ENCODE measurements at places on chromosomes 4 and X.
A peak's percentile ranks its signal among the peaks of the same experiment; 100 is the strongest.

GRCh38 chr4:154490583-154491340 lies 837 bp downstream of the DCHS2 start:
- H3K4me3 ChIP-seq: no peak overlapping the region
- peaks cover 64% of the 10 kb centered on the region for H3K27me3 ChIP-seq
- H3K27ac ChIP-seq: no peak overlapping the region
- no peak for DNase-seq
- no peaks in the 10 kb centered on the region for H3K36me3 ChIP-seq

GRCh38 chr4:153065276-153065675 lies 129.2 kb downstream of the FHDC1 start:
- H3K36me3 ChIP-seq: no peaks in the 10 kb centered on the region
- no peaks in the 10 kb centered on the region for H3K27me3 ChIP-seq
- DNase-seq: no peak
- no peak overlapping the region for H3K27ac ChIP-seq

DNA sequence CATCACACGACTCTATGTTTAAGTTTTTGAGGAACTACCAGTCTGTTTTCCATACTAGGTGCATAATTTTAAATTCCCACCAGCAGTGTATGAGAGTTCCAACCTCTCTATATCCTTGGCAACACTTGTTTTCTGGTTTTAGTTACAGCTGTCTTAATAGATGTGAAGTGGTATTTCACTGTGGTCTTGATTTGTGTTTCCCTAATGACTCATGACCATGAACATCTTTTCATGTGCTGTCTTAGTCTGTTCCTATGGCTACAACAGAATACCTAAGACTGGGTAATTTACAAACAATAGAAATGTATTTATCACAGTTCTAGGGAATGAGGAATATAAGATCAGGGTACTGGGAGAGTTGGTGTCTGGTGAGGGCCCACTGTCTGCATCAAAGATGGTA lies 51.5 kb upstream of the GPR78 start:
- no peak overlapping the region for H3K4me3 ChIP-seq
- H3K27ac ChIP-seq: no peak overlapping the region
- H3K36me3 ChIP-seq: peaks cover 2% of the 10 kb centered on the region
- no peak for DNase-seq

DNA sequence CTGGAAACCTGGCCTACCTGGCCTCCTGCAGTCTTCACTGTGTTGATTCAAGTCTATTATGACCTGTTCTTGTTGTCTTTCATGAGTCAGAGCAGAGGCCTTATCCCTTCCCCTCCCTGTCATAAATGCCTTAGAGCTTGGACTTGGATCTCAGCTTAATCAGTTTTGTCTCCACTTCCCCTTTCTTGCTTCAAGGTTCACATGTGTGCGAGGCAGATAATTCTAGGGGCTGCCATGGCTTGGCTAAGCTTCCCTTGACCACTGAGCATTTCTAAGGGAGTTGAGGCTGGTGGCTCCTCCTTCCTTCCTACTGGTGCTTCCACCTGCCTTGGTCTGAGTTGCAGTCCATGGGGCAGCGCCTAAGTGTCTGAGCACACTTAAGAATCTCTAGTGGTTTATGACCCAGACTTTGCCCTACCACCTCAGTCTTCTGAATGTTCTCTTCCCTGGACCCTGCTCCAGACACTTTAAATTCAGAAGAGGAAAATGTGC lies 1.7 kb upstream of the HEPH start:
- H3K27ac ChIP-seq: no peak overlapping the region
- no peaks in the 10 kb centered on the region for H3K36me3 ChIP-seq
- no peak overlapping the region for H3K4me3 ChIP-seq
- H3K4me1 ChIP-seq: no peaks in the 10 kb centered on the region

DNA sequence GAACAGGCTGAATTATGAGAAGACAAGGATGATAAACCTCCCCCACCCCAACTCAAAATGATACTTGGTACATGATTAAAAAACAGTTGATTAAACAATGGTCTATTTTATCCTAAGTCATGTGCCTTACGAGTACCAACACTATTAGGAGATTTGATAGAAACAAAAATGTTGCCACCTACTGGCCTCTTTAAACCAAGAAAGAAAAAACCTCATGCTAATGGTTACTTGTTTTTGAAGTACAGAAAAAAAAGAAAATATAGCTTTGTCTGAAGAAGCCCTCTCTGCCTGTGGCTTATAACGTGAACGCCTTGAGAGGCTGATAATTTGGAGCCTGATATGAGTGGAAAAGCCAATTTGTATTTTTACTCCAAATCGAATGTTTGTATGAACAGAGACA lies 538.2 kb downstream of the DMD start:
- H3K36me3 ChIP-seq: no peaks in the 10 kb centered on the region
- no peaks in the 10 kb centered on the region for H3K4me1 ChIP-seq
- no peak overlapping the region for H3K27ac ChIP-seq
- no peak for DNase-seq

DNA sequence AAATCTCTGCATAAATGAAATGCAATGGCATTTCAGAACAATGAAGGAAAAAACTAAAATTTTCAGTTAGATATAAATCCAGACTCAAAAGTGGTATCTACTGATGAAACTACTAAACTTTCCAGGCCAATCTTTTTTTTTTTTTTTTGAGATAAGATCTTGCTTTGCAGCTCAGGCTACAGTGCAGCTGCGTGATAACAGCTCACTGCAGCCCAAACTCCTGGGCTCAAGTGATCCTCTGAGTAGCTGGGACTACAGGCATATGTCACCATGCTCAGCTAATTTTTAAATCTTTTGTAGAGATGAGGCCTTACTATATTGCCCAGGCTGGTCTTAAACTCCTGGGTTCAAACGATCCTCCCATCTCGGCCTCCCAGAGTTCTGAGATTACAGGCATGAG lies 1228.2 kb upstream of the ADGRL3 start:
- H3K36me3 ChIP-seq: no peaks in the 10 kb centered on the region
- no peaks in the 10 kb centered on the region for H3K27me3 ChIP-seq
- no peaks in the 10 kb centered on the region for H3K4me1 ChIP-seq
- H3K27ac ChIP-seq: no peak overlapping the region
- no peak overlapping the region for H3K4me3 ChIP-seq
- no peak for DNase-seq

GRCh38 chrX:6694977-6695376 lies 160.1 kb upstream of the VCX3A start:
- no peaks in the 10 kb centered on the region for H3K4me1 ChIP-seq
- no peaks in the 10 kb centered on the region for H3K36me3 ChIP-seq
- H3K27me3 ChIP-seq: no peaks in the 10 kb centered on the region
- H3K4me3 ChIP-seq: no peak overlapping the region
- no peak overlapping the region for H3K27ac ChIP-seq
- DNase-seq: no peak

- no peaks in the 10 kb centered on the region for H3K27me3 ChIP-seq
- H3K36me3 ChIP-seq: peaks cover 58% of the 10 kb centered on the region
- peaks cover 62% of the 10 kb centered on the region for H3K4me1 ChIP-seq
- peak overlapping the region; percentile 82 for H3K4me3 ChIP-seq
- DNase-seq: peak; percentile 19
These were observed 3.3 kb downstream of the RPS4X start for GRCh38 chrX:72273718-72274117.

GRCh38 chr4:175560604-175561003 lies 251.5 kb downstream of the GPM6A start:
- H3K4me3 ChIP-seq: no peak overlapping the region
- H3K27me3 ChIP-seq: no peaks in the 10 kb centered on the region
- no peaks in the 10 kb centered on the region for H3K36me3 ChIP-seq
- H3K27ac ChIP-seq: no peak overlapping the region

DNA sequence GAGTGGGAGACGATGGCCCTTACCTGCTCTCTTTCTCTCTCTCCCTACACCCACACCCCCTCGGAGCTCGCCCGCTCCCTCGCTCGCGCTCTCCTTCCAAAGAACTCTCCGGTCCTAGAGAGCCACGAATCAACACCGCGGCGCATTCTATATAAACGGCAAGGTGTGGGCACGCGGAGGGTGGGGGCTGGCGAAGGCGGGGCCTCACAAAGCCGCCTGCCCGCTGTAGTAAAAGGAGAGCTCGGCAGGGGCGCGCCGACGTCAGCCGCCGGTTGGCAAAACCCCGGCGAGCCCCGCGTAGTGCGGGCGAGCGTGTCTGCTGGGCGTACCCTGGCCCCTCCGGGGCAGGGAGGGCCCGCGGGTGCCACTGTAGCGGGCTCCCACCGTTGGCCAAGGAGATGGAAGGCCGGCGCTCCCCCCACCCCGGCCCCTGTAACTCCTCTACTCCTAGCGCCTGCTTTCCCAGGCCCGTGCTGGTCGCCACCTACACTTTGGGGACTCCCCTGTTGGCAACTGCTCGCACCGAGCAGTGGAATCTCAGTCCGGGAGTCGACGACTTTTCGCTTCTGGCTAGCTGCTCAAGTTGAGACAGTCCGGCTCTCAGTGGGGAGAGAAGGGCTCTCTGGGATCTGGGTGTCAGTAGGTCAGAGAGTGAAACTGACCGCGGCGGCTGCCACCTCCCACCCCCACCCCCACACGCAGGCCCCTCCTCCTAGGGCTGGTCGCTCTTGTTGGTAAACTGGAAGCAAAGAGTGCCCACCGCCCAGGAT lies 325.5 kb upstream of the F9 start:
- H3K4me3 ChIP-seq: peak overlapping the region; percentile 37
- peaks cover 3% of the 10 kb centered on the region for H3K4me1 ChIP-seq
- H3K27ac ChIP-seq: no peak overlapping the region
- H3K36me3 ChIP-seq: no peaks in the 10 kb centered on the region
- DNase-seq: no peak
- H3K27me3 ChIP-seq: peaks cover 28% of the 10 kb centered on the region

GRCh38 chrX:57227691-57228090 lies 58.8 kb upstream of the FAAH2 start:
- H3K4me1 ChIP-seq: peaks cover 14% of the 10 kb centered on the region
- DNase-seq: peak; percentile 39
- no peak overlapping the region for H3K27ac ChIP-seq

- H3K4me1 ChIP-seq: no peaks in the 10 kb centered on the region
- no peaks in the 10 kb centered on the region for H3K36me3 ChIP-seq
- H3K4me3 ChIP-seq: no peak overlapping the region
- no peaks in the 10 kb centered on the region for H3K27me3 ChIP-seq
These were observed 244.1 kb upstream of the ARSJ start for GRCh38 chr4:114223580-114223979.

GRCh38 chrX:21167011-21167410 lies 207.2 kb upstream of the CNKSR2 start:
- no peaks in the 10 kb centered on the region for H3K36me3 ChIP-seq
- no peak overlapping the region for H3K4me3 ChIP-seq
- H3K27ac ChIP-seq: no peak overlapping the region
- no peak for DNase-seq
- H3K27me3 ChIP-seq: no peaks in the 10 kb centered on the region
- no peaks in the 10 kb centered on the region for H3K4me1 ChIP-seq

DNA sequence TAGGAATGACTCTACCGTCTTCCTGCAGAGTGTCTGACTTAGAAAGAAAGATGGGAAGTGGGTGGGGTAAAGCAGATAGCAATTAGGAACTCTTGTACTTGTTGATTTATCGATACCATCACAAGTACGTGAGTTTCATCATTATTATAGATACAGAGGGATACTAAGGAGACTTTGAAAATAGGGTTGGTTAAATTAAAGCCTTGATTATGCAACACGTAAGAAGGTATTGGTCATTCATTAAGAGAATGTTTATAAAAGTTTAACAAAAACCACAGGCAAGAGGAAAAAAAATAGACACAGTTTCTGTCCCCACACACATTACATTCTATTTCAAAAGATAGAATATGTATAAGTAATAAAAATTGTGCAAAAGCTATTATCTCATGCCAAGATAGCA lies 65.9 kb upstream of the UGT2B7 start:
- H3K27me3 ChIP-seq: no peaks in the 10 kb centered on the region
- no peak for DNase-seq
- no peaks in the 10 kb centered on the region for H3K36me3 ChIP-seq
- no peak overlapping the region for H3K27ac ChIP-seq

GRCh38 chrX:150731795-150732194 lies 38.6 kb downstream of the MTMR1 start:
- H3K36me3 ChIP-seq: peaks cover 65% of the 10 kb centered on the region
- no peak overlapping the region for H3K27ac ChIP-seq
- no peak overlapping the region for H3K4me3 ChIP-seq
- no peak for DNase-seq
- no peaks in the 10 kb centered on the region for H3K27me3 ChIP-seq
- peaks cover 28% of the 10 kb centered on the region for H3K4me1 ChIP-seq

DNA sequence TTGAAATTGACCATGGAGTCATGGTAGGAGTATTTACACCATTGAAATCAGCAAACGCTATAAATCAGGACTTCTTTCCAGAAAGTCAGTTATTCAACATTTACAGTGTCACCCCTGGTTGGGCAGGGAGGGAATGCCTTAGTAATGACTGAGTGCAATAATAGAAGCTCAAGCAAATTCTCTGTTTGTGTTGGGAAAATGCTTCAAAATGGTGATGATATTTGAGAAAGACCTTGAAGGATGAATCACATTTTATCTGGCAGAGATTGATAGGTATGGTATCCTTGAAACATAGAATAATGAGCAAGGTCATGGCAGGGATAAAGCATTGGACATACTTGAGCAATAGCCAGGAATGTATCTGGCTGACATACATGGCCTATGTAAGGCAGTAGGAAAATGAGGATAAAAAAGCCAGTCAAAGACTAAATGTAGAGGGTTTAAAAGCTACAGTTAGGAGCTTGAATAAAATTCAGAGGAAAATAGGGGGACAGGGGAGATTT lies 248.7 kb downstream of the FMR1NB start:
- no peak overlapping the region for H3K27ac ChIP-seq
- no peak for DNase-seq
- H3K36me3 ChIP-seq: no peaks in the 10 kb centered on the region
- no peaks in the 10 kb centered on the region for H3K27me3 ChIP-seq
- H3K4me1 ChIP-seq: no peaks in the 10 kb centered on the region
- no peak overlapping the region for H3K4me3 ChIP-seq

- DNase-seq: no peak
- no peaks in the 10 kb centered on the region for H3K36me3 ChIP-seq
- no peaks in the 10 kb centered on the region for H3K27me3 ChIP-seq
- H3K27ac ChIP-seq: no peak overlapping the region
These were observed 204.2 kb upstream of the PDE5A start for GRCh38 chr4:119832776-119833175.

DNA sequence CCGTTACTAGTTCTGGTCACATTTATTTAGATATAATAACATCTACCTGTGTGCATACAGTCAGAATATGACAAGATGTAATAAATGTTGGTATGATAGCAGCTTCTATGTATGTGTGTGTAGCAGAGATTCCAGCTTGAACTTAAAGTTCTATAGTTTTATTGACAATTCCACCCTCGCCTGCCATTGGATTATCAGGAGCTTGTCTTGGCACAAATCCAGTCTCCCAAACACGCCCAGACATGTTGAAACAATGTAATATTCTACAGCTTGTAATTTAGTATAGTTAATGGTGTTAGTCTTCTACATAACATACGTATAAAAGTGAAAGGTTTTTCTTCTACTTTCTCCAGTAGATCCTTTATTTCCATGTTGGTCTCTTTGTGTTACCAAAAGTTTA lies 44.4 kb downstream of the BBS12 start:
- no peaks in the 10 kb centered on the region for H3K4me1 ChIP-seq
- H3K36me3 ChIP-seq: no peaks in the 10 kb centered on the region
- peaks cover 4% of the 10 kb centered on the region for H3K27me3 ChIP-seq
- no peak overlapping the region for H3K4me3 ChIP-seq

- H3K4me3 ChIP-seq: no peak overlapping the region
- peaks cover 28% of the 10 kb centered on the region for H3K4me1 ChIP-seq
- peaks cover 34% of the 10 kb centered on the region for H3K36me3 ChIP-seq
- H3K27ac ChIP-seq: no peak overlapping the region
These were observed 621.4 kb upstream of the DIPK2B start for GRCh38 chrX:45822124-45822523.

All from activated CD4-positive, alpha-beta memory T cell treated with anti-CD3 and anti-CD28 coated beads, Interleukin-2, amount 10 ng/mL, durations not matched to agents 7 days and 5 days (primary cell).